AG04450 (cell line): ENCODE measurements at places on chromosomes 2 and 18. TPM values are rescaled to one million over a fixed set of nuclear protein-coding genes. Genes with fewer than 3 reads are reported as not detected.
A peak's percentile ranks its signal among the peaks of the same experiment; 100 is the strongest.

DNA sequence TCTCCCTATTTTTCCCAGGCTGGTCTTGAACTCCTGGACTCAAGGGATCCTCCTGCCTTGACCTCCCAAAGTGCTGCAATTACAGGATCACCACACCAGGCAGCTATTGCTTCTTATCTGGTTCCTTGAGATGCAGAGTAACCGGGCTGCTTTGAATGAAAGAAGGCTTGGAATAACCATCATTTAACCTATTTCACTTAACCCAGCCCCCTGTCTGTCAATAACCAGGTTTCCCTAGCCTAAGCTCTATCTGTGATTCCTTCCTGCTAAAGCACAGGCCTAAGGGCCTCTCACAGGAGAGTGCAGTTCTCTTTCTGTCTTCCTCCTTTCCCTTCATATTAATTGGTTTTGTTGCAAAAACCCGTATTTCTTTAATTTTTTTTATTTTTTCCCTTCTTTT lies 393.5 kb upstream of the RAB12 start:
- no peak for DNase-seq

GRCh38 chr2:113703386-113704299 lies 52.8 kb downstream of the SLC35F5 start:
- DNase-seq = no peak

Gene TCF7L1
- 2.7 and 3.5 TPM in 2 replicates for polyA plus RNA-seq

Gene NAB1
- polyA plus RNA-seq = 23.2 and 30.7 TPM in 2 replicates

Gene GPR155
- polyA plus RNA-seq = 3.8 and 5.4 TPM in 2 replicates

- no peak for DNase-seq
Measured at GRCh38 chr18:22483407-22483806, 65.7 kb upstream of the CTAGE1 start.

Gene CSRNP3
- polyA plus RNA-seq = 0.25 and 0.45 TPM in 2 replicates

DNA sequence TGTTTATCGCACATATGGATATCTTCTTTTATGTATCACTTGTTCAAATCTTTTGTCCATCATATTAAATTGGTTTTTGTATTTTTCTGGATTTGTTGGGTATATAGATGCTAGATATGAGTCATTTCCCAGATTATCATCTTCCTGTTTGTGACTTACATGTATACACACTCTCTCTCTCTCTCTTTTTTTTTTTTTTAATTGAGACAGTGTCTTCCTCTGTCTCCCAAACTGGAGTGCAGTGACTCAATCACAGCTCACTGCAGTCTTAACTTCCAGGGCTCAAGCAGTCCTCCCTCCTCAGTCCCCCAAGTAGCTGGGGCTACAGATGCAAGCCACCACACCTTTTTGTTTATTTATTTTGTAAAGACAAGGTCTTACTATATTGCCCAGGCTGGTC lies 43.8 kb downstream of the XIRP2 start:
- DNase-seq = no peak

- no peak for DNase-seq
Measured at GRCh38 chr18:31610286-31611205, 18.9 kb downstream of the TTR start.

GRCh38 chr2:2919574-2920365 lies 457.8 kb downstream of the EIPR1 start:
- no peak for DNase-seq

DNA sequence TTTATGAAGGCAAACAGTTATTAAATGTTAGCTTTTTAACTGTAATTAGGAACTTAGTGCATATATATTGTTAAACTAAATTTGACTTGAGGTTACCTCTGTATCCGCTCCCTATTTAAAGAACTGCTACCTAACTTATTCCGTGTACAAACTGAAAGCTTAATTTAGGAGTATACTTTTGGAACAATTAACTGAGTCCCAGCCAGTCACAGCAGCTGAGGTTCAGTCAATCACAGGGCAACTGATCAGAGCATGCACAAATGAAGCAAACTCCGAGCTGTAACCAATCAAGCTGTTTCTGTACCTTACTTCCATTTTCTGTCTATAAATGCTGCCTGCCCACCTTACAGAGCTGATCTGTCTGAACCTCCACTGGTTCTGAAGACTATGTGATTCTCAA lies 61.2 kb downstream of the RAB3GAP1 start:
- no peak for DNase-seq

GRCh38 chr2:149314687-149315086 lies 15.7 kb upstream of the LYPD6 start:
- DNase-seq = no peak

GRCh38 chr2:172098650-172099471 lies 3.8 kb downstream of the DLX2 start:
- no peak for DNase-seq

Gene CKAP2L
- polyA plus RNA-seq = 2.9 and 4.4 TPM in 2 replicates

Gene NPPC
- not detected in 2 replicates for polyA plus RNA-seq

GRCh38 chr2:55268907-55269644 lies at the start of gene MTIF2:
Gene MTIF2 (minus strand): TSS chr2:55269231. CDS start chr2:55263858, 5,373 bp downstream.
- peak; percentile 77 for DNase-seq

- no peak for DNase-seq
Measured at GRCh38 chr2:72024451-72025175, 123.0 kb downstream of the CYP26B1 start.

- DNase-seq = no peak
Measured at GRCh38 chr18:51211552-51211951, 14.1 kb upstream of the MEX3C start.

DNA sequence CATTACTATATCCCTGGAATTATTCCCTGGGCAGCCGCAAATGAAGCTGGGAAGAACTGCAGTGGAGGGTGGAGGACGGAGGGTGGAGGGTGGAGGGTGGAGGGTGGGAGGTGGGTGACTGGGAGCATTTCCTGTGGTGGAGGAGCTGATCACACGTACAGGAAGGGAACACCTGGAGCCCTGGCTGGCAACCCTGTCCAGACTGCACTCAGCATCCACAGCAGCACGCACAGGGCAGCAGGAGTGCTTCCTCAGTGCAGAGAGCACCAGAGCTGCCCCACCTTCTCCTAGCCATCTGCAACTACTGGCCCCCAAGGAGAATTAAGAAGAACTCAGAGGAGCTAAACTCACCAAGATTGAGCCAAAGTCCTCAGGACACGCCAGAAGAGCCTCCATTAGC lies 249.9 kb downstream of the EIPR1 start:
- no peak for DNase-seq

DNA sequence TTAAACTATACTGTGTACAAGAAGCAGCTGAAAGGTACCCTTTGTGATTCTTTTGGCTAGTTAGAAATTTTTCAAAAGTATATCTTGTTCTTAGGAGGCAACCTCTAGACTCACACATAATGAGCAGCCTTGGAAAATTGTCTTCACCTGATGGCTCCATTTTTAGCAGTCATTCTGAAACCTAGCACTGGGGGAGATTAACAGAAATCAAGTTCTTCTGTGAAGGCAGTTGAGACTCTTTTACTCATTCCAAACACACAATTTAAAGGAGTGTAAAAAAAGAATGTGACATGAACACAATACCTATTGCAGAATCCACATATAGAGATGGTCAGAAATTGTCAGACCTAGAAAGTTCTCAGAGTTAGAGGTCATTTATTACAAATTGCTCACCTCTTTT lies 197.7 kb downstream of the UBE2E3 start:
- DNase-seq = no peak

GRCh38 chr2:111182121-111182520 lies 61.4 kb downstream of the BCL2L11 start:
- DNase-seq = no peak

DNA sequence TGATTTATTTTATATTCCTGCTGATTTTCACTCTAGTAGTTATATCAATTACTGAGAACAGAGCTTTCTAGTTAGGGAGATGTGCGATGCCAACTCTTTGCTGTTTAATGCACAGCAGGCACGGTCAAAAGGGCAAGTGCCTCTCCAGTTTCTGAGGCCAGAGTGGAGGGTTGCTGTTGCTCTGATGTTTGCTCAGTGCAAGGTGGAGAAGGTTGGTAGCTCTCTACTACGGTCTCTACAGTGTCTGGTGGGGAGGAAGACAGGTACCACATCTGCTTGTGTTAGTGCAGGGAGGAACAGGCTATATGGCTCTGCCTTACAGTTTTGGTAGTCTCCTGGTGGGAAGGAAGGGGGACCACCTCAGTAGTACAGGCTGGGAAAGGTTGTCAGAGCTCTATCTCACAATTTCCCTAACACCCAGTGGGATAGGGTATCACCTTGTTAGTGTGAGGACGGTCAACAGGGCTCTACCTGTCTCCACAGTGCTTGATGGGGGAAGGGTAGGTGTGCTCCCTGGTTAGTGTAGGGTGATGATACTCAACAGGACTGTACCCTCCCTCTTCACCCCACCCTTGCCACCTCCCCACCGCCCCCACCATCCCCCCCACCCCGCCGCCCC lies 85.9 kb downstream of the FANCL start:
- no peak for DNase-seq

Gene OR6B2
- polyA plus RNA-seq = not detected in 2 replicates

Gene CD8B2
- not detected in 2 replicates for polyA plus RNA-seq

GRCh38 chr2:20629581-20630171 lies 21.2 kb downstream of the HS1BP3 start:
- no peak for DNase-seq

Gene LIMS4
- polyA plus RNA-seq = 2.3 and 3.6 TPM in 2 replicates

Gene SERPINB4
- polyA plus RNA-seq = not detected in 2 replicates

DNA sequence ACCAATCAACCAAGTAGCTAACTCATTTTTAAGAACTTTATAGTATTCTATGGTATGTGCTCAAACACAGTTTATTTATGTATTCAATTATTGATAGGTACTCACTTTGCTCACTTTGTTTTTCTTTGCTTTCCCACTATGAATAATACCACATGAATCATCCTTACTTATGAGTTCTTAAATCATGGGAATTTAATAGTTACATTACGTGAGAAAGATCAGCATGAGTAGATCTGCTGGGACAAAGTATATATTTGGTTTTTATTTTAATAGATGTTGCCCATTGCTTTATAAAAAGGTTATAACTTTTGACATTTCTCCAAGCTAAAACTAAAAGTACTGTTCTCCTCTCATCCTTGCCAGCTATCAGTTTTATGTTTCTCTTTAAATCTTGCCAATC lies 390.7 kb downstream of the LRATD1 start:
- DNase-seq = no peak

Gene CYBRD1
- 115 and 157 TPM in 2 replicates for polyA plus RNA-seq

- no peak for DNase-seq
Measured at GRCh38 chr18:46555724-46556123, 101.3 kb downstream of the LOXHD1 start.

DNA sequence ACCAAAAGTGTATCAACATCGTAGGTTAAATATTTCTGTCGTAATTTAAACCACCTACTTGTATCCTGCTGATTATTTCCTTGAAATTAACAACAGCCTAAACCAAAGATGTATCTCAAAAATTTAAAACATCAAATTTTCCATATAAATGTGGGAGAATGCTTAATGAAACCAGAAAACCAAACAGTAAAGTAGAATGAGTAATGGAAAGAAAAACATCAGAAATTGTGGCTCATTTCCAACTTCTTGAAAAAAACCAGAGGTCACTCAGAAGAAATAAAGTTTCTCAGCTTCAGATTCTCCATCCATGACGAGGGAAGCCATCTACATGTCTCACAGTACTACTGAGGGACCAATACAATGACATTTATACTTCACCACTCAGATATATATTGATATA lies 296.5 kb downstream of the NOL4 start:
- DNase-seq = no peak

- no peak for DNase-seq
Measured at GRCh38 chr2:2174956-2175355, 156.1 kb downstream of the MYT1L start.

DNA sequence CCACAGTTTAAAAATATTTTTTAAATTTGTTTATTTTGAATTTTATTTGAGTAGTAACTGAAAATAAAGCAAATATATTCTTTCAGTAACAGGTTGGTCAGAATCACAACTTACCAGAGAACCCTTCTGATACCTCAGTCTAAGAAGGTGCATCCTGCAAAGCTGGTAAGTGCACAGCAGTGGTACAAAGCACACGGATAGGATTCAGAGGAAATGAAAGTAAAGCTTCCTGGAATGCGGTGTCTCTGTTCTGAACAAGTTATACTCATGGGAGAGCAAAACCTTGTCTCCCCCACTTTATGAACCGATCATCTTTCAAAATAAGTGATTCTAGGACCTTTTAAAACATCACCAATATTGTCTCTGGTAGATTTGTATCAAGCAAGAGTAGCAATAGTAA lies 398.3 kb downstream of the TMX3 start:
- DNase-seq = no peak

Gene SP100
- polyA plus RNA-seq = 60.1 and 71.2 TPM in 2 replicates

DNA sequence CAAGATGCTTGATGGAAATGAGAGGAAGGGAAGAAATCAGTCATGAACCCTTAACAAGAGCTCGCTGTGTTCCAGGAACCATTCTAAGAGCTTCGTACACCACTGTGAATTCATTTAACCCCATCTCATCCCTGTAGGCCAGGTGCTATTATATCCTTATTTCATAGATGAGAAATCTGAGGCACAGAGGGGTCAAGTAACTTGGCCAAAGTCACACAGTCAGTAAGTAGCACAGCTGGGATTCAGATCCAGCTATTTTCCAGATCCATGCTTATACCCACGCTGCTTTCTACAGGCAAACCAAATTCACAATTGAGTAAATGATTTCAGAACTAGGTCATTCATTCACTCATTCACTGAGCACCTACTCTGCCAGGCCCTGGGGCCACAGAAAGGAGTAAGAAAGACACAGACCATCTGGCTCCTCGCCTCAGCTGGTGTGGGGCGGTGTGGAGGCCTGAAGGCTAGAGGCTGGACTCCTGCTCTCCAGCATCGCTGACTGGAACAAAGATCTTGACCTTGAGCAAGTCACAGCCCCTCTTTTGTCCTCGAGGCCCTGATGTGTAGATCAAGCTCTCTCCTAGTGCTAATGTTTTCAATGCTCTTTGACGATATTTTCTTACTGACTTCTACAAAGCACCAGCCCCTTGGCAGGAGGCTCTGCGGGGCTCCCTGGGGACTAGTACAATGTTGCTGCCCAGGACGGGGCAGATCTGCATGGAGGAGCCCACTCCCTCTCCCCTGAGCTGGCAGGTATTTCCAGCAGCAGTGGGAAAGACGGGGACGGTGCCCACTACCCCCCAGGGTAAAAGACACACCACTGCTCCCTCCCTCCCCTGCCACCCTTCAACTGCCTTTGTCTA lies 26.5 kb downstream of the STEAP3 start:
- no peak for DNase-seq

Gene LIPG
- polyA plus RNA-seq = 0.11 and 0.19 TPM in 2 replicates

GRCh38 chr2:240225131-240225530 lies 84.7 kb upstream of the OTOS start:
- DNase-seq = no peak

DNA sequence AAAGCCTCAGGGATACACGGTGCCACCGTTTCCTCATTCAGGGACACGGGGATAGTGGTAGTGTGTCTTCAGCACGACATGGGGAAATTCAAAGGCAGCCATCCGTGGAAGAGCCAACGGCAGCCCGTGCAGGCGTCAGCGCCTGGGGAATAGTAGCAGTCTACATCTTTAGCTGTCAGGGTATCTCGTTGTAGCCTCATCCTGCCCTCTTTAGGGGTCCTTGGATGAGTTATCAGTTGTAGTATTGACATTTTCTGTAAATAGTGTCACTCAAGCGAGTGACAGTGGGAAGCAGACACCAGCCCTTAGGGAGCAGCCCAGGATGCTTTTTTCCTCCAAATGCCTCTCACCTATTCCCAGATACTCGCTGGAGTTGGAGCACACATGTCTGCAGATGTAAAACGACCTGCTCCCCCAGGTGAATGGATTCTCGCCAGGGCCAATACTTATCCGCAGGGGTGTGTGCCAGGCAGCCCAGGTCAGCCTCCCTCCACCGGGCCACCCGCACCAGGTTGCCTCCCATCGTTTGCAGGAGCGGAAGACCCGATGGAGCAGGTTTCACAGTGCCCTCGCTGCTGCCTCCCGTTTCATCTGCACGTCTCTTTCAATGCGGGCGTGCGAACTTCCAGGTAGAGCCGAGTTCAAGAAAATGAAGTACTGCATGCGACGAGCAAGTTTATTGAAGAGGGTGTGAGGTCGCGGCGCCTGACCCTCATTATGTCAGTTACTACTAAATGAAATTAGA lies 41.0 kb downstream of the AGAP1 start:
- DNase-seq = no peak
